Mesothelial cell of epicardium (in vitro differentiated cells): ENCODE measurements at places on chromosomes 5 and 9. TPM values are rescaled to one million over a fixed set of nuclear protein-coding genes. Genes with fewer than 3 reads are reported as not detected.

The CTSV gene
- 8.3 to 8.9 TPM (median 8.6 TPM) in 3 replicates for total RNA-seq

The LTC4S gene
- total RNA-seq, result 4.7 to 5.2 TPM (median 5.0 TPM) in 3 replicates

The PDE6A gene
- total RNA-seq, result 0.18 to 0.38 TPM (median 0.29 TPM) in 3 replicates

The PCDHA7 gene
- total RNA-seq, result 4.2 to 5.5 TPM (median 4.5 TPM) in 3 replicates

The MORN5 gene
- not detected in 3 replicates for total RNA-seq

The DAB2 gene
- 58.1 to 64.0 TPM (median 63.6 TPM) in 3 replicates for total RNA-seq

The ADAMTSL1 gene
- total RNA-seq, result 44.1 to 48.0 TPM (median 45.2 TPM) in 3 replicates
